ENCODE measurements at places on chromosomes 2 and 18. TPM values are rescaled to one million over a fixed set of nuclear protein-coding genes. Genes with fewer than 3 reads are reported as not detected.
A peak's percentile ranks its signal among the peaks of the same experiment; 100 is the strongest.

The SPAG16 gene
- total RNA-seq, result 24.8 TPM

The RAPGEF4 gene
- 1.7 TPM for total RNA-seq

The C2orf66 gene
- total RNA-seq, result not detected

The ADD2 gene
- 16.3 TPM for total RNA-seq

The MAL gene
- total RNA-seq, result not detected

The UGT1A8 gene
- not detected for total RNA-seq

The FOXD4L1 gene
- total RNA-seq, result not detected

The FBXO15 gene
- 0.41 TPM for total RNA-seq

The NOSTRIN gene
- 0.25 TPM for total RNA-seq

- DNase-seq, result no peak
These were observed 1162.7 kb upstream of the ZEB2 start for GRCh38 chr2:145682546-145683157.

DNA sequence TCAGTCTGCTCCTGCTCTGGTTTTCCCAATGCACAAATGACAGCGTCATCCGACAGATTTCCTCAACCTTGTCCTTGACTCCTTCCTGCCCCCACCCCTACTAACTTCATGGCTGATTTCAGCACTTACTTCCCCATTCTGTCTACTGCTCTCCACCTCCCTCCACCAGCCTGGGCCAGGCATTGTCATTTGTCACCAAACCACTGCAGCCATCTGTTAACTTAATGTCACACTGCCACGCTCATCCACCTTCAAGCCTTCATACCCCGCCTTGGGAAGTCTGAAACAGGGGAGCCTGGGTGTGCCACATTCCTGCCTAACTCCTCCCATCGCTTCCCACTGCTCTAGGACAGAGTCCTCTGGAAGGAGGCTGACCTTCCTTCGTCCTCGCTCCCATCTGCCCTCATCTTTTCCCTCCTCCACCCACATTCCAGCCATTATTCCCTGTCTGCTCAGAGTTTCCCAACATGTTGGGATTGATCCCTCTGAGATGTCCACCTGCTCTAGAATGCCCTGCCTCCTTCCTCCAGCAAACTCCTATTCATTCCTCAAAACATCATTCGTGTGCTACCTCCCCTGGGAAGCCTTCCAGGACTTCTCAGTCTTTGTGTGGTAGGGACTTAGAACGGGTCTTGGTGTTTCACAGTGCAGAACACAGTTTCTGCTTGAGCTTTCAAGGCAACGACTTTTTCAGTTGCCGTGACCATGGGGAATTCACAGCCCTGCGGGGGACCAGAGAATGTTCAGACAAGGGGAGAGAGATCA is 42.2 kb upstream of the SMAD7 start:
- DNase-seq, result no peak

DNA sequence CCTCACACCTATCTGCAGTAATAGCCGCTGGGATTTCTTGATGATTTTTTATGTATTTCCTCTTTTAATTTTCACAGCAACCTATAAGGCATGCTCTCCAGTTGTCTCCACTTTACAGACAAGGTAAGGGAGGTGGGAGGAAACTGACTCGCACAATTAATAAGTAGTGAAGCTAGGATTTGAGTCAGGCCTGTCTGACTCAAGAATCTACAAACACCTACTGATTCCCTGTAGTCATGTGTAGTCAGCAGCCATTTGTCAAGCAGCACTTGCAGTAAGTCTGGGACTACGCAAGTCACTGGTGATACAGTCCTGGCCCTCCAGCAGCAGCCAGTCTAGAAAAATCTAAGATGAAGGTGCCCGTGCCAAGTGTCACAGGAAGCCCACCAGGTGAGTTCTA is 193.6 kb upstream of the PKDCC start:
- no peak for DNase-seq

- peak; percentile 19 for DNase-seq
These were observed at the start of gene SULT1C4 for GRCh38 chr2:108377815-108378630. TSS of gene SULT1C4 (plus strand) at chr2:108377954. CDS start at chr2:108378338, 384 bp downstream.

- no peak for DNase-seq
These were observed 61.0 kb downstream of the TSPYL6 start for GRCh38 chr2:54194761-54195750.

DNA sequence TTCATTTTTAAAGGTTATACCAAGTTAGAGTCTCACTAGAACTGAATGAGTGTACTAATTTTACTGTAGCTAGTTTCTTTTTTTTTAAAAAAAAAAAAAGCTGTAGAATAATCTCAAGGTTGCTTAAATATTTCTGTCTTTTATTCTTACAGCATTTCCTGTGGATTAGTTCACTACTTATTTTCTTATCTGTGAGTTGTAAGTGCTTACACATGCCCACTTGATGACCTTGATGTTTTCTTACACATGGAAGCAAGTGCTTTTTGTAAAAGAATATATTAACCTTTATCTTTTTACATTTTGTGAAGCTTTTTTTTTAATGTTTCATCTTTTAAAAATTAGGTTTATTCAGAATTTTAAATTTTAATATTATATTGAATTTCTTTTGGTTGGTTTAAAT is 57.8 kb downstream of the MSH2 start:
- DNase-seq, result no peak

- DNase-seq, result no peak
These were observed 67.6 kb downstream of the RALBP1 start for GRCh38 chr18:9542924-9543323.

DNA sequence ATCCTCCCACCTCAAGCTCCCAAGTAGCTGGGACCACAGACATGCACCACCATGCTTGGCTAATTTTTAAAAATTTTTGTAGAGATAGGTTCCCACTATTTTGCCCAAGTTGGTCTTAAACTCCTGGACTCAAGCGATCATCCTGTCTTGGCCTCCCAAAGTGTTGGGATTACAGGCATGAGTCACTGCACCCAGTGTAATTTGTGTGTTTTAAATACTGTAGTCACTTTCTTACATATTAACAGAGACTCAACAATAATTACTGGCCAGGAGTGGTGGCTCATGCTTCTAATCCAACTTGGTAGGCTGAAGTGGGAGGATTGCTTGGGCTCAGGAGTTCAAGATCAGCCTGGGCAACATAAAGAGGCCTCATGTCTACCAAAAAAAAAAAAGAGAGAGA is 293.0 kb downstream of the RDH14 start:
- DNase-seq, result no peak

DNA sequence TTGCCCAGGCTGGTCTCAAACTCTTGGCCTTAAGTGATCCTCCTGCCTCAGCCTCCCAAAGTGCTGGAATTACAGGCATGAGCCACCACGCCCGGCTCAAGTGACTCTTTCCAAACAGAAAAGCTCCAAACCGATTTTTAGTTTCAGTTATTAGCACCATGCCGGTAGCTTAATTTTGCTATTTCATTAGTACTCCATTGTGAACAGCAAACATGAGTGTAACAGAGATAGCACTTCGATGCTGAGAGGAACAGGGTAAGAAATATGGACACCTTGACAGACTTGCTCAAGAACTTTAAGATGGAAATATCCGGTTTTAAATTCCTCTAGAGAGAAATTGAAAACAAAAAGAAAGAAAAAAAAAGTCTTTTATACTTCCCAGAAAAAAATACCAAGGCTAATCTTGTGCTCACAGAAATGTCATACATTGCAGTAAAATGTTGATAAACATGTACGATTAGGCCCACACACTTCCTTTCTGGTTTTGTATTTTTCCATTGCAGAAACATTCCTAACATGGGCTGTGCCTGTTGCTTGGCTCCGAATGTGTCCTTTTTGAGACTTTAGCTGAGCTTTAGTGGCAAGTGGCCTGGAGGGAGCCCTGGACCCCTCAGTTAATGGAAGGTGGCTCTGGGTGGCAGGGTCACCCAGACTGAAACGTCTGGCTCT is 18.3 kb downstream of the FHL2 start:
- no peak for DNase-seq

GRCh38 chr2:81283081-81283480 is 978.5 kb upstream of the LRRTM1 start:
- no peak for DNase-seq

DNA sequence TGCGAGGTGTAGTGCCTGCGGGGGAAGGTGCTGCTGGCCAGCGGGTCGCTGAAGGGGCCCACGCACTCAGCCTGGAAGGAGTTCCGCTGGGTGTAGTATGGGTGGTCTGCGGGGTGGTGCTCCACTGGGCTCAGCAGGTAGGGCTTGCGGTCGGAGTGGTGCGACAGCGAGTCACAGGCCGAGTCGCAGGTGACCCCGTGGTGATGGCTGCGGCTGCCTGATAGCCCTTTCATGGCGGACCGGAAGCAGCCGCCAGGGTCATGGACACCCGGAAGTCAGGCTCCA is 429.8 kb downstream of the TGIF1 start:
- no peak for DNase-seq

DNA sequence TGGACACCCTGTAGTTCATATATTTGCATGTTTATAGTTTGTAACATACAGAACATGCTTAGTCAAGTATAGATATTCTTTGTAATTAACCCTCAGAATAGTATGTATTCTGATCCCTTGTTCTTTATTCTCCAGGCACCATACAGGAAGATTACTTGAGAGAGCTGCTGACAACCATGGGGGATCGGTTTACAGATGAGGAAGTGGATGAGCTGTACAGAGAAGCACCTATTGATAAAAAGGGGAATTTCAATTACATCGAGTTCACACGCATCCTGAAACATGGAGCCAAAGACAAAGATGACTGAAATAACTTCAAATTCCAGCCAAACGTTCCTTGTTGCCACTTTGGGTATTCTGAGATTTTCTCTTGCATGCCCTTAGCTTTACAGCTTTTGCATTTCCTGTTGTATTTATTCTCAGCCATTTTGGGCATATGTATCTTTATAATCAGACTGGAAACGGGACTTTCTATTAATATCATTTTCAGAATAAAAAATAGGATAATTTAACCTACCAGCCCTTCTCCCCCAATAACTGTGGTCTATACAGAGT is 6.2 kb upstream of the MYL12B start:
- DNase-seq, result no peak

DNA sequence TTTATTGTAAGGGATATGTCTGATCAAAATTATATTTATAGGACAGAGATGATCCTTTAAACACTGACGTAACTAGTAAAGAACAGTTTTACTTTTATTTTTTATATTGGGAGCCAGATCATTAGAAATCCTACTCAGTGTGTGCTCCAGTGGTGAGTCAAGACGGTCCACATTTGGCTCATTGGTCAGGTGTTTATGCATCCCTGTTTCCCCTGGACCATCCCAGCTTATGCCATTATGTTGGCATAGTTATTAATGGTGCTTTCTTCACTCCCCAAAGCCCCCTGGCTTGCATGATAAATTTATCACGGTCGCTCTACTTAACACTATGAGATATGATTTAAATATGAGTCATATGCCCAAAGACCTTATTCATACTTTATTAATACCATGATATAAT is 293.4 kb downstream of the XIRP2 start:
- no peak for DNase-seq

DNA sequence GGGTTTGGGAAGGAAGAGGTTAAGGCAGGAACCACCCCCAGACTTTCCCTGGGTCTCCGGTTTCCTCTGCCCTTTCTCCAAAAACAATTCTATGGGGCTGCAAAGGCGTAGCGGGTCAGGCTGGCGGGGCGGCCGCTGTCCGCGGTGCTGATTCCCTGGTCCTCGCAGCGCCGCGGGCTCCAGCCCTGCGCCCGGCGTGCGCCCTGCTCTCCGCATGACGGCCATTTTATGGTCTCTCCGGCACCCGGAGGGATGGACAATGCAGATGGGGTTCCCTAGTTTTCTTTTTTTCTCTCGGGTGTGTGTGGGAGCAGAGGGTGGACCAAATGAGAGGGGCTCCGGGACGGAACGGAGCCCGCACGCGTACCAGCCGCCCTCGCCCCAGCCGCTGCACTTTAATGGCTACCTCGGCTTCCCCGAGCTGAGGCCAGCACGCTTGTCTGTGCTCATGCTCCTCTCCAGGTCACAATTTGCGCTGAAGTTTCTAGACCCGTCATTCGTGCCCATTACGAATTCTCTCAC is 1.6 kb downstream of the ST8SIA3 start:
- no peak for DNase-seq

DNA sequence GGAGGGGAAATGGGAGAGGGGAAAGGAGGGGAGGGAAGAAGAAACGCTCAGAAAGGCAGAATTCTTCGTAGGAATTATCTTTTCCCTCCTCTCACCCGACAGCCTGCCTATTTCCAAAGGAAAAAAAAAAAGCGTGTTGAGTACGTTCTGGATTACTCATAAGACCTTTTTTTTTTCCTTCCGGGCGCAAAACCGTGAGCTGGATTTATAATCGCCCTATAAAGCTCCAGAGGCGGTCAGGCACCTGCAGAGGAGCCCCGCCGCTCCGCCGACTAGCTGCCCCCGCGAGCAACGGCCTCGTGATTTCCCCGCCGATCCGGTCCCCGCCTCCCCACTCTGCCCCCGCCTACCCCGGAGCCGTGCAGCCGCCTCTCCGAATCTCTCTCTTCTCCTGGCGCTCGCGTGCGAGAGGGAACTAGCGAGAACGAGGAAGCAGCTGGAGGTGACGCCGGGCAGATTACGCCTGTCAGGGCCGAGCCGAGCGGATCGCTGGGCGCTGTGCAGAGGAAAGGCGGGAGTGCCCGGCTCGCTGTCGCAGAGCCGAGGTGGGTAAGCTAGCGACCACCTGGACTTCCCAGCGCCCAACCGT is at the start of gene GAD1:
TSS of gene GAD1 (plus strand) at position 384 of the 589 bp plus-strand sequence. CDS start 1,705 bp downstream, outside the sequence.
- DNase-seq, result peak; percentile 80

GRCh38 chr2:22027345-22028005 is 903.7 kb downstream of the TDRD15 start:
- DNase-seq, result no peak

GRCh38 chr2:111689941-111690340 is 194.1 kb downstream of the ANAPC1 start:
- no peak for DNase-seq

DNA sequence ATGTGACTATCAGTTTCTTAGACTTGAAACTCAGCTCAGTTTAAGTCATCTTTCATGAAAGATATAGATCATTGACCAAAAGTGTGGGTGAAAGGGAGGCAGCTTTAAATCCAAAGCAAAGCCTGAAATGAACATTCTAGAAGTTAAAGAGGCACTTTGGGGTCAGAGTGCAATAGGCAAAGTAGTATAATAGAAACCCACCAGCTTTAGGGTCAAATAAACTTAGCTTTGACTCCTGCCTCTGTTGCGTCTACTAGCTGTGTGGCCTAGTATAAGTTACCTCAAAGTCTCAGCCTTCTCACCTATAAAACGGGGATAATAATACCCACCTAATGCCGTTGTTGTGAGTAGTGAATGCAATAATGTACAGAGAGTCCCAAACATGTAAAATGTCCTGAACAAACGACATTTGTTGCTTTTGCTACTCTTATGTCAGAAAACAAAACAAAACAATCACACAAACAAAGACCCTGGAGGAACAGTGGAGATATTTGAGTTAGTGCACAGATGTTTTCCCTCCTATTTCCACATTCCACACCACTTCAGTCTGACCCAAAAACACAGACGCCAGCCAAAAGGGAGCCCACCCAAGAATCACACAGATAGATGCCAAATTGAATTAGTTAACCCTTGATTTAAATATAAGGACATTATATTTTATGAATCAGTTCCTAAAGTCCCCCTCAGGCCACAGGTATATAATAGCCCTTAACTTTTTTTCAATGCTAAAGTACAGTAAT is 657.0 kb downstream of the ARHGAP15 start:
- no peak for DNase-seq

- DNase-seq, result no peak
These were observed 185.9 kb downstream of the ANAPC1 start for GRCh38 chr2:111698089-111698488.
